Stimulated activated CD4-positive, alpha-beta T cell treated with anti-CD3 and anti-CD28 coated beads, TNF-alpha, amount 100 ng/mL, for 1 hour (primary cell): ENCODE measurements at places on chromosomes 1 and 21.
A peak's percentile ranks its signal among the peaks of the same experiment; 100 is the strongest.

GRCh38 chr1:22658385-22659163 is 5.5 kb downstream of the C1QB start:
- no peak for DNase-seq

DNA sequence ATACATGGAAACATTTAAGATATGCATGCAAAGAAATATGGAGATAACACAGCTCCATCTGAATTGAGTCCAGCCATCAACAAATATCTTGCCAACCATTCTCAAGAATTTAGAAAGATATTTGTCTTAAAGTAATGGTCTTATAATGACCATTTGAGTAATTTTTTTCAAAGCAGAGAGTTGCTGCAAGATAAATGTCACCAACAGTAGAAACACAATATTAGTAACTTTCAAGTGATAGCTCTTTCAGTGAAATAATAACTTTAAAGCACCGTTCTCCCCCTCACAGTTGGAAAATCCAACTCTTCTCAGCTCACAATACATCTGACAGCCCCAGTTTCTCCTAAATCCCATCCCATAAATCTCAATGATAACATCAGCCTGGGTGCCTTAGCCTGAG is 481.0 kb upstream of the ADAMTS5 start:
- no peak for DNase-seq

- no peak for DNase-seq
These were observed 213.9 kb downstream of the PATJ start for GRCh38 chr1:61956016-61956645.

DNA sequence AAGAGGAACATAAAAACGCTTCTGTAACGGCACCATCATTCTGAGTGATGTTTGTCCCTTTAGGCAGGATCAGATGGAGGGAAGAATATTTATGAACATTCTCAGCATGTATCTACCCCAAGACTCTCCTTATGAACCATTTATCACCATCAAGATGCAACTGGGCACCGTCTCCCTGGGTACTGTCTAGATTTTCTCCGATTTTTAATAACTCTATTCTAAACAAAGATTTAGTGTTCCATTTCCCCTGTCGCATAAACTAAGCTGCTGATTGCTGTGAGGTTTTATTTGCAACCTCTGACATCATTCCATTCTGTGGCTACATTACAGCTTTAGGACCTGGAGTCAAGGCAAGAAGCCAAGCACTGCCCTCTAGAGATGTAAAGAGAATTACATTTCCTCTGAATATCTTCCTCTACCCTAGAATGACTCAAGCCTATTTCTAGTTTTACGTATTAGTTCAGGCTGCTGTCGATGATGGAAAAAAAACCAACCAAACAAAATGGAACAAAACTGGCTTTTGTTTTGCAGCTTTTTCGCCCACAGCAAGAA is 130.1 kb upstream of the MAP1LC3C start:
- no peak for DNase-seq

DNA sequence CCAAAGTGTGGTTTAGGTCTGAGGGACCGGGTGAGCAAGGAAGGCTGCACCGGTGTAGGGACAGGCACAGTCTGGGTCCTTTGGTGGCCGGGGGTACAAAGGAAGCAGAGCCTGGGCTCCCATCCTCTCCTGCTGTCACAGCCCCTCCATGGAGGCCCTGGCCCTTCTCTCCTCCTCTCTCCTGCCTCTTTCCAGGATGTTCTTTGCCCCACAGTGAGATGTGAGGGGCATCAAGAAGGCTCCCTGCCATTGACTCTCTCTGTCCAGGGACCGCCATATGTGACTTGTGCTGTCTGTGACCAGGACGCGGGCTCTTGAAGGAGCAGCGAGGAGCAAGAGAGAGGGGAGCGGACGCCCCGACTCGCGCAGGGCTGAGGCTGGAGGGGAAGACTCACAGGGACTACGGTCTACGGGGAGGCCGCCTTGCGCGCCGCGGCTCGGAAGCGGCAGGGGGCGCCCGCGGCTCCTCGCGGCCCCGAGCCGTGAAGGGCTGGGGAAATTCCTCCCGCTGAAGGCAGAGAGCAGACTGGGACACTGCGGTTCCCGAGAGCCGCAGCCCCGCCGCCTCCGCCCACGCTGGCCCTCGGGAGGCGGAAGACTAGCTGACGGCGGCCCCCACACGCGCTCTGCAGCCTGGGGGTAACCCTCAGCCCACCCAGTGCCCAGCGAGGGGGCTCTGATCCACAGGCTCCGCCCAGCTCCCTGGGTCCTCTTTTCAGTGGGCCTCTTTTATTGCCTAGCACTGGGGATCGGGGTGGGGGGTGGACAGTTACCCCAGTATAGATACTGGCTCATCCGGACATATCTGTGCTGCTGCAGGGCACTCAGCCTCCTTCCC is 40.8 kb downstream of the MAB21L3 start:
- peak; percentile 70 for DNase-seq

- DNase-seq = no peak
These were observed 76.6 kb downstream of the GPR88 start for GRCh38 chr1:100614570-100614969.

DNA sequence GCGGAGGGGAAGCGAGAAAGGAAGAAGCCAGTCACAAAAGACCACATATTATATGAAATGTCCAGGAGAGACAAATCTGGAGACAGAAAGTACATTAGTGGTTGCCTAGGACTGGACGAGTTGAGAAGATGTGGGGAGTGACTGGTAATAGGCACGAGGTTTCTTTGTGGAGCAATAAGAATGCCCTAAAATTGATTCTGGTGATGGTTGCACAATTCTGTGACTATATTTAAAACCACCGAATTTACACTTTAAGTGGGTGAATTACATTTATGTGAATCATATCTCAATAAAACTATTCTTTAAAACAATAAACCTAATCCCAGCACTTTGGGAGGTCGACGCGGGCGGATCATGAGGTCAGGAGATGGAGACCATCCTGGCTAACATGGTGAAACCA is 63.1 kb downstream of the ZNF281 start:
- no peak for DNase-seq

- no peak for DNase-seq
These were observed 18.8 kb upstream of the ZNF281 start for GRCh38 chr1:200428482-200429205.

DNA sequence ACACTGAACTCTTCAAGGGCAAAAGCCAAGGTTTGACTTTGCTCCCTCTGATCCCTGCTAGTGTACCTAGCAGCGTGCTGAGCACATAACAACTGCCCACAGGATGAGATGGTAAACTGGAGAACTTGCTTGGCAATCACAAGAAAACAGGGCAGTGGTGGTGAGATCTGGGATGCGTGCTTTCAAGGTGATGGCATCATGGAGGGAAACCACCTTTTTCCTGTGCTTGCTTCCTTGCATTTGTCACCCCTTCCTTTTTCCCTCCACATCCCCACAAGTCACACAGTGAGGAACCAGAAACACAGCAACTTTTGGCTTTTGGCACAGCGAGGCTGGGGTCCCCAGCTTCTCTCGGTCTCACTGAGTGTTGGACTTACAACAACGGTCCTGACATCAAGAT is 31.4 kb upstream of the BECN2 start:
- DNase-seq = no peak

- DNase-seq = no peak
These were observed 2.7 kb downstream of the TMEM200B start for GRCh38 chr1:29120947-29121485.
